ENCODE measurements at places on chromosomes 5 and 9.

DNA sequence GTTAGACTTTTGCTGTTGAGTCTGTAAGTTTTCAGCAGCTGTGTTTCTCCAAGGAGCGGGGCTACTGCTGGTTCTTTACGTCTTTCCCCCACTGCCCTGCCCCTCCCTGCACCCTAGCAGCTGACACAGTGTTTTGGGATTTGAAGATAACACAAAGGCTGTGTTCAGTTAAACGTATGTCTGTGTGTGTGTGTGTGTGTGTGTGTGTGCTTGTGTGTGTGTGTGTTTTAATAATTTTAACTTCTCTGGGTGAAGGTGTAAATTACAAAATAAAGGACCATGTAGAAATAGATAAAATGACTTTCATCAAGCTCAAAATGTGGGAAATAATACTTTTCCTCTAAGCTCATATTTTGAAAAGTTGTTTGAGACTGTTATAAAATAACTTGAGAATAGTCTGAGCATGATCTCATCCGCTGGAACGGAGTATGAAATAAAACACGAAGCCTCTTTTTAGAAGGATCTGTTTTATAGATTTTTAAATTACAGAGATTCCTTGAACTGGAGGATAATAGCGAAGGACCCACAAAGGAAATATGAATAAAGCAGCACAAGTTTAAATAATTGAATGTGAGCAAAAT is 10.9 kb downstream of the ABL1 start:
- no peak for DNase-seq

DNA sequence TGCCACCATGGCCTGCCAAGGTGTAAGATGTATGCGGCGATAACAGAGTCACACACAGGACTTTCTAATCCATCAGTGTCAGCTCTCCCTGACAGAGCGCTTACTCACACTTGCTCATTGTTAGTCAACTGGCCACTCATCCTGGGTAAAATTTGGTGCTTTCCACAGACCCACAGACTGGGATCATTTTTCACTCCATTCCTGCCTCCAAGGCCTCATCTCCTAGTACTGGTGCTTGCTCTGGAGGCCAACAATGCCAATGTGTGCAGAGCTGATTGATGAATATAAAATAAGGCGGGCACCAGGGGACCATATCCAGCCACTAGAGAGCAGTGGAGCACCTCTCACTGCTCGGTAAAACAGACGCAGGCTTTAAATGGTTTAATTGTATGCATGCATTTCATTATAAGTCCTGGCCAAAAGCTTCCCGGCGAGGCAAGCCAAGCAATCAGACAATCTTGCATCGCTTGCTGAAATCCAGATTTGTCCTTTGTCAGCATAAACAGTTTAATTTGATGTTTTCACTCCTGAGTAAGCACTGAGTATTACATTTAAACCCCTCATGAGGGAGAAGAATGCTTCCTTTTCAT is 22.3 kb downstream of the PSMB7 start:
- DNase-seq, result peak; percentile 64

DNA sequence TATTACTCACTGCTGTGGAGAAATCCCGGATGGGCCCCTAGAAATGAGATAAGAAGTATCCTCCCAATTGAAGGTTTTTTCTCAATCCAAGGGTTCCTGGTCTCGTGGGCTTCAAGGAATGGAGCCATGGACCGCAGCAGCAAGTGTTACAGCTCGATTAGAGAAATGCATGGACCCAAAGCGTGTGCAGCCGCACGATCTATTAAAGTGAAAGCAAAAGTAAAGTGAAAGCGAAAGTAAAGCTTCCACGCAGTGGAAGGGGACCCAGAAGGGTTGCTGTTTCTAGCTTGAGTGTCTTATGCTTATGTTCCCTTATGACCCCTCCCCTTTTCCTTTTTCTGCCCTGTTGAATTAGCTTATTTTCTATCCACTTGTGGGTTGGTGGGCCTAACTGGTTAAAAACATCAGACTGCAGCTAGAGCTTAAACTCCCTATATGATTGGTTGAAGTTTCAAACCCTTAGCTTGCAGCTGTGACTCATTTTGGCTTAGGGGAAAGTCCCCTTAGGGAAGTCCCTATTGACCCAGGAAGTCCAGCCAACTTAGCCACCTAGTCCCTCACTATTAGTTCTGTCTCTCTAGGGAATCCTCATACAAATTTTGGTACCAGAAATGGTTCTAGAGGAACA is 1111.8 kb downstream of the TAF11L14 start:
- DNase-seq, result peak; percentile 82

GRCh38 chr5:10420468-10420867 is 21.2 kb upstream of the ROPN1L start:
- DNase-seq, result no peak

- DNase-seq, result no peak
These were observed 32.9 kb downstream of the ACER2 start for GRCh38 chr9:19441730-19442129.

GRCh38 chr9:121776001-121776738 is 124.7 kb downstream of the DAB2IP start:
- no peak for DNase-seq

All from Kasumi-1 (cell line).